ENCODE measurements at places on chromosomes 12 and 14.

DNA sequence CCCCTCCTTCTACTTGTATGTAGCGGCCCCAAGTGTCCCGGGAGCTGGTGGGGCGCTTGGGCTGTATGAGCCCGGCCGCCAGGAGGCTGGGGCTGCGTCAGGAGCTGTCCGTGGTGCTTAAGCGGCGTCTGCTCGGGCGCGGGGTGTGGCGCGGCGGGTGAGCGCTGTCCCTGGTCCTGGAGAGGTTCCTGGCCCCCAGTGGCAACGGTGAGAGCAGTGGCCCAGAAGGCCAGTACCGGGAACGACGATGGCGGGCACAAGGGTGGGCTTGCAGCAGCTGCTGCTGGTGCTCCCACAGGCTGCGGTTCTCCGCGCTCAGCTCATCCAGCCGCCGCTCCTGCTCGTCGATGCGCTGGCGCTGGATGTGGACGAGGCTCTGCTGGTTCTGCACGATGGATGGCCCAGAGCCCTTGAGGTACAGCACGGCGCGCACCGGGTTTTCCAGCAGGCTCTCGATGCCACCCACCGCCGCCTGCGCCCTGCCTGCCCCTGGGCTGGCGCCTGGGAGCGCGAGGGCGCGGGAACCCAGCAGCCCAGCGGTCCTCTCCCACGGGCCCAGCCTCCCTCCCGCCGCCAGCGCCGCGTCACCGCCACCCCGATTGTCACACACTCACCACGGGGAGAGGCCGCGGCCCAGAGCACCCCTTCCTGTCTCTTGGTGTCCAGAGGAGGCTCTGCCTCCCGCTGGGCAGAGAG is 41.9 kb upstream of the FKBP4 start:
- peak; percentile 22 for DNase-seq

GRCh38 chr14:104080376-104081260 is 4.9 kb upstream of the ASPG start:
- no peak for DNase-seq

- DNase-seq = no peak
Measured at GRCh38 chr14:95875831-95876760, 536 bp upstream of the TUNAR start.

DNA sequence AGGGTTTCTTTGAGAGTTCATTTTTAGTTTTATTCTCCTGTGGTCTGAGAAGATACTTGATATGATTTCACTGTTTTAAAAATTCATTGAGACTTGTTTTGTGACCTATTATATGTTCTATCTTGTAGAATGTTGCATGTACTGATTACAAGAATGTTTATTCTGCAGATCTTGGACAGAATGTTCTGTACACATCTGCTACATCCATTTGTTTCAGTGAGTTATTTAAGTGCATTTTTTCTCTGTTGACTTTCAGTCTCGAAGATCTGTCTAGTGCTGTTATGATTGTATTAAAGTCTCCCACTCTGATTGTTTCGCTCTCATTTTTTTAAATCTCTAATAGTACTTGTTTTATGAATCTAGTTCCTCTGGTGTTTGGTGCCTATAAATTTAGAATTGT is 1319.8 kb downstream of the TMEM121 start:
- no peak for DNase-seq

- no peak for DNase-seq
Measured at GRCh38 chr12:52041695-52042123, 9.5 kb upstream of the NR4A1 start.

DNA sequence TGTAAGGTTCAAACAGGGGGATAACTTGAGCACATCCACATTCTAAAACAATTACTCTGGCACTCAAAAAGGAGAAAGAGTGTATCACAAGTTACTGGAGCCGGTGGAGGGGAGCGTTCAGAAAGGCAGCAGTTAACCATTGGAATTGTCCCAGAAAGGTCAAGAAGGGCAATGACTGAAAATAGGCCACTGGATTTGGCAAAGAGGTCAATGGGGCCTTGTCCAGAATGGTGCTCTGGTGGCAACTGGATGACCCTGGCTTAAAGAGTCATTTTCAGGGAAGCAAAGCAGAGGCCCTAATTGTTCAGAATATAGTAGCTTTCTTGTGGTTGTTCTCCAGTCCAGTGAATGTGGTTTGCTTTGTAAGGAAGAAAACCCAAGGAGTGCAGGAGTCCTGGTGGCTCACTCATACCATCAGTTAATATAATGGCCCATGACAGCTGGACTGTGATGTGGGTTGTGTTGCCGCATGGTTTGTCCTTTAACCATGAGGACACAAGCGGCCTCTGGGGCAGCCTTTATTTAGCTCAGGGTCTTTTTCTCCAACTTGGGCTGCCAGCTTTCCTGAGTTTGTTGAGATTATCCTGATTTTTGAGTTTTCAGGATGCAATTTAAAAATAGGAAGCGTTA is 142.8 kb upstream of the PELI2 start:
- DNase-seq = no peak

DNA sequence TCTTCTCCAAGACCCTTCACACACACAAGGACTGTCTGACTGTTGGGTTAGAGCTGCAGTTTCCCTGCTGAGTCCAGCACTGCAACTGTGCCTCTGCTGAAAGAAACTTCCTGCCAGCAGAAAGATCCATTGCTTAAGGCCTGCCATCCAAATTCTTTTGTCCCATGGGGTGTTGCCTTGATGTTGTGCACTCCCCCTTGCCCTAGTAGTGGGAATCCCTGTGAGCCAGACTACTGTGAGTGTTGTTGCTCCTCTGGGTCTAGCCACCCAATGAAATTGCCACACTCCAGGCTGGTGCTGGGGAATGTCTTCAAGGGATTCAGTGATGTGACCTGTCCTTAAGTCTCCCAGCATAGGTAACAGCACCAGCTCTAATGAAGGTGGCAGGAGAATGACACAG is 166.6 kb upstream of the PDE3A start:
- no peak for DNase-seq

GRCh38 chr14:34668111-34668510 is 38.2 kb upstream of the SNX6 start:
- DNase-seq = no peak

GRCh38 chr12:59874781-59875180 is 279.0 kb downstream of the SLC16A7 start:
- DNase-seq = no peak

DNA sequence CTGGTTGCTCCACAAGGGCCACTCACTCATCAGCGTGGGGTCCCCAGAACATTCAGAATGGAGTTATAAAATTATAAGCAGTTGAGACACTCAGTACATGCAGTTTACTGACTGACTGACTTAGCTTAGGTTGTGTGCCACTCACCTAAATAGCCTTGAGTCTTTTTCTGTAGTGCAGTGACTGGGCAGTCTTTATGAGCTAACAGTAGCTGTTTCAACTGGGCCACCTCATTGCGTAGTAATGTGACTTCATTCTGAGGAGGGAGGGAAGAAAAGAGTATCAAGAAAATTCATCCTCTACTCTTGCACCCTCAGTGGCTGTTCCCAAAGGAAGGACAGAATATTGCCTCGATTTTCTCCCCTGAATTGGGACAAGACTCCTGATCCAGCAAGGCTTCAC is 15.8 kb upstream of the NPFF start:
- DNase-seq = no peak

GRCh38 chr12:28933864-28934527 is 215.1 kb upstream of the FAR2 start:
- no peak for DNase-seq
